Epithelial cell of proximal tubule (primary cell): ENCODE measurements at places on chromosomes 4 and X. TPM values are rescaled to one million over a fixed set of nuclear protein-coding genes. Genes with fewer than 3 reads are reported as not detected.

Gene ADAM29
- not detected in 2 replicates for total RNA-seq

Gene TXK
- 1.3 and 2.0 TPM in 2 replicates for total RNA-seq

Gene WDFY3
- 23.6 and 35.1 TPM in 2 replicates for total RNA-seq

Gene ADAMTS3
- total RNA-seq: 4.6 and 4.7 TPM in 2 replicates

Gene CT47B1
- not detected in 2 replicates for total RNA-seq

Gene ING2
- total RNA-seq: 10.7 and 32.4 TPM in 2 replicates

Gene CCSER1
- 0.65 TPM in 1 of 2 replicates, not detected in the other for total RNA-seq

Gene TMEM35A
- total RNA-seq: 0.29 and 1.0 TPM in 2 replicates

Gene MAGED4B
- 7.2 and 29.2 TPM in 2 replicates for total RNA-seq

Gene IL2RG
- not detected in 2 replicates for total RNA-seq

Gene TBX22
- not detected in 2 replicates for total RNA-seq

Gene NAA15
- total RNA-seq: 33.7 and 46.7 TPM in 2 replicates

Gene TSR2
- total RNA-seq: 13.2 and 14.3 TPM in 2 replicates

Gene PASD1
- not detected in 2 replicates for total RNA-seq

Gene MAOB
- total RNA-seq: 0.14 and 1.9 TPM in 2 replicates

Gene PLAC8
- total RNA-seq: 1.7 and 8.4 TPM in 2 replicates

Gene TLR2
- 13.8 and 14.8 TPM in 2 replicates for total RNA-seq

Gene GYPE
- 0.07 and 0.35 TPM in 2 replicates for total RNA-seq

Gene MAGED4
- 13.2 and 76.4 TPM in 2 replicates for total RNA-seq

Gene ADGRG2
- 0.14 and 0.17 TPM in 2 replicates for total RNA-seq

Gene SSX4
- not detected in 2 replicates for total RNA-seq

Gene SATL1
- total RNA-seq: 0.07 TPM in 1 of 2 replicates, not detected in the other

Gene SMS
- total RNA-seq: 315 and 326 TPM in 2 replicates

Gene STPG2
- not detected in 2 replicates for total RNA-seq

Gene CT55
- total RNA-seq: not detected in 2 replicates

Gene FAM53A
- 2.1 and 2.5 TPM in 2 replicates for total RNA-seq

Gene SPON2
- 1.4 and 18.1 TPM in 2 replicates for total RNA-seq

Gene GALNTL6
- not detected in 2 replicates for total RNA-seq

Gene FAT4
- 0.58 and 1.4 TPM in 2 replicates for total RNA-seq

Gene PDE5A
- 1.2 and 2.1 TPM in 2 replicates for total RNA-seq

Gene NPY2R
- total RNA-seq: not detected in 2 replicates
